Iris pigment epithelial cell (primary cell): ENCODE measurements at places on chromosomes 12 and 14.

DNA sequence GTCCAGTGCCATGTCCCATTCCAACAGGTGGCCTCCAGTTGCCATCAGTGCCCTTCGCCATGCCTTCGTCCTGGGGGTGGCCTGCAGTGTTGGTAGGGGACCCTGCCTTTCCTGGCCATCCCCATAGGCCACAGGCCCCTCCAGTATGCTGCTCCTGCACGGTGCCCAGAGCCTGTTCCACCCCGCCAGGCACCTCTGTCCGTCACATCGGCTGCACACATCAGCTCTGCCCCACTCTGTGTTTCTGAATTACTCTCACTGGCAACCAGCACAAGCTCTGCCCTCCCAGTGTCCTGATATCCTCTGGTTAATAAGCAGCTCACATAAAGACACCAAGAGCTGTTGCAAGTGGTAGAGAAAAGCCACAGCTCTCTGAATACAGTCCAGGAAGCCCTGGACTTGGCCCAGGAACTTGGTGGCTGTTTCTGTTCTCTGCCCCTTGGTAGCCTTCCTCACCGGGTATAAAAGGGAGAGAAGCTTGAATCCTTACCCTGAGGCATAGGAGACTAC, 31.3 kb upstream of the ATP2A2 start:
- DNase-seq: no peak

- no peak for DNase-seq
Observed at GRCh38 chr14:86652526-86652925, 1122.6 kb downstream of the FLRT2 start.

DNA sequence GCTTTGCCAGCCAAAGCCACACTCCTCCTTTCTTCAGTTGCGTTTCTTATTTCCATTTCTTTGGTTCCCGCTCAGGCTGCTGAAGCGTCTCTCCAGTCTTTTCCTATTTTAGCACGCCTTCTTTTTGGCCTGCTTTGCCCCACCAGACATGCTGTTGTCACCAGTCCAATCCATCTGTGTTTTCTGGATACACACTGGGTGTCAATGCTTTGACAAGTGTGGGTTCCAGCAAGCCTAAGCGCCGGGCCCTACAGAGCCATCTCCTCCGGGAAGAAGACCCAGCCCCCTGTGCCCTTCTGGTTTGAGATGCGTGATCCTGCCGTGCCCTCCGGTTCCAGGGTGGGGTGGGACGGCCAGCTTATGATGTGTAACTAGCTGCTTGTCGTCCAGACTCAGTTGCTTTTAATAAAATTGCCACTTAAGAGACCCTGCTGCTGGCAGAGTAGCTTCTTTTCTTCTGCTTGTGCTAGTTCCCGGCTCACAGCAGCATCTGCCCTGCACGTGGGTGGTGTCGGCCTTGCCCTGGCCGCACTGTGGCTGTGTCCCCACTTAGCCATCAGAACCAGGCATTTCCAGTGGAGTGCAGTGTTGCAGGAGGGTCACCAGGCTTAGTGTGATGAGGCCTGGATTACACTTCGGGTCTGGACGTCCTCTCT, 29.7 kb downstream of the EML1 start:
- DNase-seq: no peak

DNA sequence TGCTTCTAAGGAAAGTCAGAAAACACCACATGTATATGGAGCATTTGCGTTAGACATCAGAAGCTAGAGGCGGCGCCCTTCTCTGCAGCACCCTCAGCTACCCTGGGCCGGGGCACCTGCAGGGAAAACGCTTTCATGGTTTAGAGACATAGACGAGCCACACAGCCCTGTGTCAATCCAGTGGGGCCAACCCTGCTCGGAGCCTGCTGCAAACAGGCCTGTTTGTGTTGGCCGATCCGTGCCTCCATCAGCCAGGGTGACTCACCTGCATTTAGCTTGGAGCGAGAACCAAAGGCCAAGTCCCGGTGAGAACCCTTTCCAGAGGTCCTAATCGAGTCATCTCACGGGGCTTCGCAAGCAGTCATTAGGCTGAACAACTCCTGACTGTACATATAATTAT, 19.5 kb upstream of the FZD10 start:
- no peak for DNase-seq

DNA sequence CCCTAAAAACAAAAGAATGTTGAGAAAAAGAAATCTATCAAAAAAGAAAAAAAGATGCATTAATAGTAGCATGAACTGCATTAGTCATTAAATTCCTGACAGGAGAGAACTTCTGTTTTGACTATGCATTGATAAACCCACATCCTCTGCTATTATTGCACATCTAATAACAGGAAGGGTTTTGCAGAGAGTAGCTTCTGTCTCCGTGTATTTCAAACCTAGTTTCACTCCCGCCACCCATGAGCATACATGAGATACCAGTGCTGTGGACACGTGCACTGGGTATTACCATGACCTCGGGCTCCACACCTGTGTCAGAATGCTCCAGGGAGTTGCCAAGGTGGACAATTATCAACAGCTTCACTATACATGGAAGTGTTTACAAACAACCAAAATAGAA, 449.1 kb upstream of the SOX5 start:
- peak; percentile 38 for DNase-seq

DNA sequence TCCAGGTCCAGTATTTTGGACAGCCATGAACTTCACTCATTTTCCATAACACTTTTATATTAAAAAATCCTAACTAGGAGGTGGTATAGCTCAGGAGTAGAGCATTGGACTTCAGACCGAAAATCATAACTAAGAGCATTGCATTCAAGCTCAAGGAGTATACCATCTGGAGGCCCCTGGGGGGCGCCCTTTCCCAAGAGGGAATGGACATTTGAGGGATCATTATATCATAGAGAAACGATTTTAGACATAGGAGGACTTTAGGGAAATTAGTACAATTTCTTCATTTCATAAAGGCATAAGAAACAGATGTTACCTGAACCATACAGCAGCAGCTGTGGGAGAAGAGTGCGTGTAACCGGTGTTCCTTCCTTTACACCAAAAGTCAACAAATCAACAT, 5.2 kb upstream of the ATG14 start:
- DNase-seq: no peak

GRCh38 chr14:90693413-90693812, 122.8 kb downstream of the TTC7B start:
- no peak for DNase-seq

- no peak for DNase-seq
Observed at GRCh38 chr14:102908766-102909455, 13.6 kb upstream of the AMN start.

- DNase-seq: no peak
Observed at GRCh38 chr12:128170181-128170580, 96.8 kb upstream of the TMEM132C start.

GRCh38 chr14:71225113-71225512, 317.9 kb downstream of the PCNX1 start:
- no peak for DNase-seq

GRCh38 chr12:121822393-121823100, 18.7 kb downstream of the SETD1B start:
- DNase-seq: no peak

- DNase-seq: peak; percentile 62
Observed at GRCh38 chr12:122793685-122794106, 19.3 kb downstream of the CCDC62 start.

- peak; percentile 70 for DNase-seq
Observed at GRCh38 chr14:74019408-74020137, 424 bp downstream of the BBOF1 start.

GRCh38 chr14:69657950-69658355, 46.6 kb downstream of the SUSD6 start:
- DNase-seq: peak; percentile 69

DNA sequence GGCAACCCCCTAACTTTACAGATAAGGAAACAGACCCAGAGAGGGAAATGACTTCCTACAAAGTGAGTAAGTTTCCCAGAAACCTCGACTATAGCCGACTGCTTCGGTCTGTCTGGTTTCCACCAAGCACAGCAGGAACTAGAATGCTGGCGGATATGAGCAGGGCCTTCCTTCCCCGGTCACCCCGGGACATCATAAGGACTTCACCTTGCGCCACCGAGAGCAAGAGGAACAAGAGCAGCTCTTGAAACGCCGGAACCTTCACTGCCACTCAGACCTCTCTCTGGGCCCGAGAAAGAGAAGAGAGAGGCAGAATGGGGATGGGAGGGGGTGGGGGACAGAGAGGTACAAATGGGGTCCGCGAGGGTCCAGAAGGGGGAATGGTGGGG, 29.4 kb upstream of the GPR68 start:
- no peak for DNase-seq

DNA sequence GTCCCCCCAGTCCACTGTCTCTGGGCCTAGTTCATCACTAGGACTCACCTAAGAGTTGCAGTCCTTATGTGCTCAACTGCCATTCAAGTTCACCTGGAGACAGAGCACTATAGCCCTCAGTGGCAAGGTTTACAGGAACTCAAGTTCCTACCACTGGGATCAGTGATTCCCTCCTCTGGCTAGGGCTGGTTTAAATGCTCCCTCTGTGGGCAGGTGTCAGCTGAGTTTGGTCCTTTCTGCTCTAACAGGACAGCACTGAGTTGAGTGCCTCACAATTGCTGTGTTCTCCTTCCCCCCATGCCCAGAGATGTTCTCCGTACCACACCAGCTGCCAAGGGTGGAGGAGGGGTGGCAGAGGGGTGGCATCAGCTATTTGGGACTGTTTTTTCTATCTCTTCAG, 20.8 kb upstream of the SAV1 start:
- no peak for DNase-seq

DNA sequence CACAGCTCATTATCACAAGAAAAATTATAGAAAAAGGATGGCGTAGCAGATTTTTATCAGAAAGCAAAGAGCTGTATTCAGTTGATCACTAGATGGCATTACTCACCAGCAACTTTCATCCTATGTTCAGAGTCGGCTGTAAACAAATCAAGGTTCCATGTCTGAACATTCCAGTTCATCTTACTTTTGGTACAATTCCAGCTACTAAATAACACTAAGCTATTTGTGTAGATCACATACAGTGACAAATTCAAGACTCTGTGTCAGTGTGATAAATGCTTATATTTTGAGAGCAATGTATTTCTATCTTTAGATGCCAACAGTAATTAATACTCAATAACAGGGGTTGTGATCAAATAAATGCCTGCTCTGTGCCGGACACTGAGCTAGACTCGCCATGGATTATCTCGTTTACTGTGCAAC, 30.1 kb downstream of the NRDE2 start:
- DNase-seq: peak; percentile 84

DNA sequence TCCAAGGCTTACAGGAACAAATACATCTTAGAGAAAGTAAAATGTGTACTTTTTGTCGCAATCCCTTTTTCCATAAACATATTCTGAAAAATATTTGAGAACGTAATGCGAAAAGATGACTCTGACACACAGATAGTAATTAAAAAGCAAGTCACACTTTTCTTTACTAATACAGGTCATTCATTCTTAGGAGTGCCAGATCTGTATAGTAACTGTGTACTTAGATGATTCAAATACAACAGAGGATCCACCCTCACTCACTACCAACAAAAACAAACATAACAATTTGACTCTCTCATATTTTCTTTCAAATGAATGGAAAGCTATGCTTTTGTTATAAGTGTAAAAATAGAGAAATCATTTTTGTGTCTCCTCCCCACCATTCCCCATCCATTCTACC, 795.4 kb downstream of the SLC6A15 start:
- no peak for DNase-seq

DNA sequence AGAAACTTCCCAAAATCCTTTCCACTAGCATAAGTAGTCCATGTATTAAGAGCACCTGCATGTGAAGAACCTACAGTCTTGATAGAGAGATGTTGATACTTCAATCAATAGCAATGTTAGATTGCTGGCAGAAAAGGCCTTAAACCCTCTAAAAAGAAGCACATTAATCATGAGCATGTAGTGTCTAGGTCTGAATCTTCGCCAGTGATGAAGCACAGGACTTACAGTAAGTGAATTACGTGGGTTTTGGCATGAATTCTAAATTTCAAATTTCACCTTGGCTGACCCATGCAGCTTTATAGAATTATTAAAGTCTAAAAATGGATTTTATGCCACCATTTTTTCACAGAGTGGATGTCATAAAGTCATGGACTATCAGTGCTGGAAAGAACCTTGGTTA, 791.6 kb upstream of the NOVA1 start:
- DNase-seq: peak; percentile 20

DNA sequence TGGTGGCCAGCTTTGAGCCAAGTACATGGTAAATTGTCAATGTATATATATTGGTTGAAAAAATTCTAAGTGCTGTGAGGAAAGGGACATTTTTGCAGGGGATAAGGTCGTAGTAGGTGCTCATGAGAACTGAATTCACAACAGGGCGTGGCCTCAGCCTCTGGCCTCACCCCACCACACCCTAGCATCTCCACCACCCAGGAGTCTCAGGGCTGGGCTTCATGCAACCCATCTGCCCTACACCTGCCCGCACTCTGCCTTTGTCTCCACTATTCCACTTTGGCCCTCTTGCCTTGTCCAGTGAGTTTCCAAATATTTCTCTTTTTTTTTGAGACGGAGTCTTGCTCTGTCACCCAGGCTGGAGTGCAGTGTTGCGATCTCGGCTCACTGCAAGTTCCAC, 22.1 kb upstream of the AQP2 start:
- no peak for DNase-seq

- DNase-seq: no peak
Observed at GRCh38 chr12:115296613-115297198, 612.7 kb upstream of the TBX3 start.

- no peak for DNase-seq
Observed at GRCh38 chr12:27309293-27309994, 23.2 kb upstream of the BMAL2 start.

DNA sequence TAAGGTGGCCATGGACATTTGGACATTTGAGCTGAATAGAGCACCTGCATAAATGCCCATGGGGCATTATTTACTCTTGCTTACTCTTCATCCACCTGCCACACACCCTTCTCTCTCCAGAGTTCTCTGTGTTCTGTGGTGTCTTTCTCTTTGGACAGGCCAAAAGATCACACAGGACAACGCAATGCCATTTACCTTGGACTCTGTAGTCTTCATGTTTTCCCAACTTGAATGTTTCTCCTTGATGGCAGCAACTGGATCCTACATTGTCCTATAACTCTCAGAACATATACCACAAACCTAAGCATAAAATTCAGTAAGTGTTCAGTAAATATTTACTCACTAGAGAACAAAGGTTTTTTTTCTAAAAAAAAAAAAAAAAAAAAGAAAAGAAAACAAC, 41.7 kb upstream of the PTHLH start:
- DNase-seq: no peak

DNA sequence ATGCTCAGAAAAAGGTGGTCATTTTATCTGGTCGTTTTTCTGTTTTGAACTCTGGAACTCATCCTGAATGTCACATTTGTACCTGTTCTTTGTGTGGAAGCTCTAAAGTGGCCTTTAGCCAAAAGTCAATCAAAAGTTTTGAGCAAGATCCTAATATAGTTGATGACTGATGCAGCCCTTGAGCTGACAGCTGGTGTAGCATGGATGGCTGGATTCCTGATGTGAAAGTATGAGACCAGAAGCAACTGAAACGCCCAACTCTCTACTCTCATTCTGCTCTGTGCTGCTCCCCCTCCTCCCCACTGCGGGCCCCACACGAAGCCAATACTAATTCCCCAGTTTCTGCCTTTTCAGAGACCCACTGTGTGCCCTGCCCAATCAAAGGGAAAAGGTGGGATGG, 10.3 kb upstream of the MYH7 start:
- DNase-seq: no peak
